ENCODE measurements at places on chromosomes 7 and 10.
A peak's percentile ranks its signal among the peaks of the same experiment; 100 is the strongest.

- DNase-seq = no peak
Observed at GRCh38 chr10:19652750-19653149, 163.5 kb upstream of the PLXDC2 start.

GRCh38 chr10:80529604-80530003 lies 8.1 kb upstream of the SH2D4B start:
- DNase-seq = no peak

DNA sequence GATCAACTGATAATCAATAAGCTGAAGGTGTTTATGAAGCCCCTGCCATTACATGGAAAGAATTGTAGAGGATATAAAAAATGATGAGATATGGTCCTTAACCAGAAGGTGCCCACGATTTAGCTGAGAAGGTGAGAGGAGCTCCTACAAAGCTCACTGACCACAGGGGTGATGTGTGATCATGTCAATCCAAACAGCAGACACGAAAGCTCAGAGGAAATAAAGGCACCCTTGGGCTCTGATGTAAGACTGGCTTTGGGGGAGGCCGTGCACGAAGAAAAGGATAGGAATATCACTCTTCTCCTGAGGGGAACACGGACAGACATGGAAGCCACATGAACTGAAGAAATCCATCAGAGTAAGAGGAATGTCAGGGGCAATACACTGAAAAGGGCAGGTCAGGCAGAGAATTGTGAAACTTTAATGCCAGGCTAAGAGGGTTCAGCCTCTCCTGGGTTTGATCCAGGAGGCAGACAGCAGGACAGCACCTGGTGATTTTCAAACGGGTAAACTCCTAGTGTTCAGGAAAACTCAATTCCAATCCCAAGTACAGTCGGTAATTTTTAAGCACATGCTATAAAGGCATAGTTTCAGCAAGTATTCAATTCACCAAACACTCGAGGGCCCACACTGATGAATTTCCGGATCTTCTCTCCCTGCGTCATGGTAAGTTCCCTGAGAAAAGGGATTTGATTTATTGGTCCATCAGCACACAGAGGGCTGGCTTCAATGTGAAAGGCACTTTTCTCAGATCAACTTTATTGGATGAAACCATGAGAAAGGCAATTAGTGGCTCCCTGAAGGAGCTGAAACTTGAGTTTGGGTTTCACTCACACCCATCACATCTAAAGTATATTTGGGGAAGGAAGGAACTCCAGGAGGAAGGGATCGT lies 163.8 kb downstream of the PRPF18 start:
- no peak for DNase-seq

DNA sequence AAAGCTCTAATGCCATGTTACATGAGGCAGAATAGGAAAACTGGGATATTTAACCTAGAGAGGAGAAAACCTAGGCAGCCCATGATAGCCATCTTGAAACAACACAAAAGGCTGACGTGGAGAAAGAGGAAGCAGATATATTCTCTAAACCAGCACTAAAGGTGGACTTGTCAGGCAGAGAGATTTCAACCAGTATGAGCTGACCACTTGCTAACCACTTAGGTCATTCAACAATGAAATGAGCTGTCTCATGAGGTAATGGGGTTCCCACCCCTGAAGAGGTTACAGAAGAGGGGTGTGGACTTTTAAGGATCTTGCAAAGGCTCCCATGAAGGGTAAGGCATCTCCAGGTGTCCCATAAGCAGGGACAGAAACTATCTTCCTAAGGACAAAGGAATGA lies 26.8 kb upstream of the EGR2 start:
- DNase-seq = peak; percentile 51

- DNase-seq = peak; percentile 4
Observed at GRCh38 chr7:126727930-126728391, 524.8 kb downstream of the GRM8 start.

DNA sequence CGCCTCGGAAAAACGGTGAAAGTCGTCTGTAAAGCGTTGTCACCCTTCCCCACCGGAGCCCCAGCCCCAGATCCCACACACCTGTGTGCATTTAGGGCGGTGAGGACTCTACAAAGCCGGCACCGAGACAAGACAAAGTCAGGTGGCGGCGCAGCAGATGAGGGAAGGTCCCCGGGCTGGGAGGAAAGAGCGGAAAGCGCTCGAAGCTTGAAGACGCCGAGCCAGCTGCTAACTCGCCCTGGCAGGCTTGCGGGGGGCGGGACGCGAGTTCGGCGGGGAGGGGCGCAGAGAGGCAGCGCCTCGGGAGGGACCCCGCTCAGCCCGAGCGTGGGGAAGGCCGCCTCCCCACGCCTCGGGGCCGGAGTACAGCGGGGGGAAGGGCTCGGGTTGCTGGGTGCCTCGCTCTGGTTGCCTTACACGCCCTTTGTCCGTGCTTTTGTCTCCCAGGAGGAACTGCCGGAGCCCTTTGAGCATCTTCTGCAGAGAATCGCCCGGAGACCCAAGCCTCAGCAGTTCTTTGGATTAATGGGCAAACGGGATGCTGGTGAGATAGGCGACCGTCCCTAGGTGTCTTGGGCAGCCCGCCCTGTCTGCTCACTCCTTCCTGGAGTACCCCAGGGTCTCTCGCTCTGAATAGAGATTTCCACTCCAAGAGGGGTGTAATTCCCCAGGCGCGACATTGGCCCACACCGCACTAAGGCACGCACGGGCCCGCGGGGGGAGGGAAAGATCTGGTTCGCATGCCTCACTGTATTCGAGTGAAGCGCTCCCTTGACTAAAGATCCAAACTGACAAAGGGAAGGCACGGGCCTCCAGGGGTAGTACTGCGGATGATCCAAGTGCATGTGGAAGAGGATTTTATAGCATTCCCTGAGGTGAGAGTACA lies 1.6 kb downstream of the TAC1 start:
- no peak for DNase-seq

GRCh38 chr7:69765879-69766278 lies 167.6 kb downstream of the AUTS2 start:
- no peak for DNase-seq

GRCh38 chr7:2804227-2804763 lies 39.8 kb downstream of the GNA12 start:
- DNase-seq = peak; percentile 56

GRCh38 chr7:131625817-131626372 lies 69.5 kb upstream of the PODXL start:
- no peak for DNase-seq

GRCh38 chr10:86440874-86441843 lies 74.6 kb upstream of the GRID1 start:
- DNase-seq = no peak

DNA sequence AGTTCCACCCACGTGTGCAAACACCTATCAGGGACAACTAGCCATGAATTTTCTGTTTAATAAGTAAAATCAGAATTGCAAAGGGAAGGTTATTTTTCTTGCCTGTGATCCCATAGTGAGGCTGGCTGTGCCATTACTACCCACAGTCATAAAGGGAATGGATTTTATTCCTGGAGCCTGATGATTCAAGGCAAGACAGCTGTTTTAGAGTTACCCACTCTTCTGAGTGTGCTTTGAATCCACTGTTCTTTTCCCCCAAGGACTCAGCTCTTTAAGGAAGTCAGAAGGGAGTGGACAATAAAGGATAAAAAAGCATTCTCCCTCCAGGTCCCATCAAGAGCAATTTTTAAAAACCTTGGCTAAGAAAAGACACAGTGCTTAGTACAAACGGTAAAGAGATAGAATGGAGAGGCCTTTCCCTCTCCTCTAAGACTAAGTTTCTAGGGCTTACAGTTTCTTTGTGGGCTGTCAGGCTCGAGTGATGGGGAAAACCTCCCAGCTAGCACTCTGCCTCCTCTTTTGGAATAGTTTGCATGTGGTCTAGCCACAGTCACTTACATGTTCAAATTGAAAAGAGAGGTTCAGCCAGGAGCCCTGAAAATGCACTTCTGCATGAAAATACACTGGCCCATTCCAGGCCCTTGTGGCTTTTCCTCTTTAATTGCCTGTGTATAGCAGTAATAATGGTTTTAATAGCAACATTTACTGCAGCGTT lies 5.1 kb upstream of the LRRC4 start:
- no peak for DNase-seq

DNA sequence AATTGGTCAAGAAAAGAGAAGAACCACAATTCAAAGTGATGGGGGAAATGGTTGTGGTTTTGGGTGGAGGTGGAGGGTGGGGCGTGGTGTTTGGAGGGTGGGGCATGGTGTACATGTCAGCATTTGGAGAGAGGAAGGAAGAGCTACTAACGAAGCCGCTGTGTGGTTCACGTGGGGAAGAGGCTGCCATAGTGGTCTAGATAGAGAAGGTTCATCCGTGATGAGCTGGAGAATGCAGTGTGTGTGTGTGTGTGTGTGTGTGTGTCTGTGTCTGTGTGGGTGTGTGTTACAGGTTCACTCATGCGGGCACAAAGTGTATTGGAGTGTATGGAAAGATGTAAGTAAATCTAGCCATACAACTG lies 6.1 kb upstream of the VCL start:
- DNase-seq = peak; percentile 91

DNA sequence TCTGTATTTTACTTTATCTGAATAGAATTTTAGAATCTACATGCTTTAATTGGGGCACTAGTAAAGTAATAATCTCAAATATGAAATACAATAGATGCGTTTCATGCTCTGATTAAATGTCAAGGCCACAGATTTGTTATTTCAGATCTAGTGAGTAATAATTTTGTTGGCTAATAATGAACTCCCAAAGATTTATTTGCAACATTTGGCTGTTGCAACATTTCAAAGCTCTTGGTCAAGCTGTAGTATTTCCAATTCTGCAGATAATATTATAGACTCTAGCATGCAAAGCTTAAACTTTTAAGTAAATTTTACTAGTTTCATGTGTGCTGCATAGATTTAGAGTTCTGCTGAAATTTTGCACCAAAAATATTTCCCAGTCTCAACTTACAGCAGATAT lies 16.7 kb downstream of the LRRN3 start:
- no peak for DNase-seq

DNA sequence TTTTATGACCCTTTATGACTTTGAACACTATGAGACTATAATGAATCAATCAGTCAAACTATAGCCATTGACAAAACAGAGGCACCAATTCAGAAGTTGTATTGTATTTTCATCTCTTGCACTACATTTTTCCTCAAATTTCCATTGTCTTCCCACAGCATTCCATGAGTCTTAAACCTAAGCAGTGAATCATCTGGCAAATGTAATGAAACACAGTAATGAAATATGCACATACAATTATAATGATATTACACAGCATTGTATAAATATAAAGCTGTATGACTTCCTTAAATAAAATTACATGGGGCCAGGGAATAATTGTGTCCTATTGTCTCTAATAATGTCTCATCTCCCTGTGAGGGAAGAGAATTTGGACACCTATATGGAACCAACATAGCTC lies 45.0 kb downstream of the VWDE start:
- DNase-seq = no peak

DNA sequence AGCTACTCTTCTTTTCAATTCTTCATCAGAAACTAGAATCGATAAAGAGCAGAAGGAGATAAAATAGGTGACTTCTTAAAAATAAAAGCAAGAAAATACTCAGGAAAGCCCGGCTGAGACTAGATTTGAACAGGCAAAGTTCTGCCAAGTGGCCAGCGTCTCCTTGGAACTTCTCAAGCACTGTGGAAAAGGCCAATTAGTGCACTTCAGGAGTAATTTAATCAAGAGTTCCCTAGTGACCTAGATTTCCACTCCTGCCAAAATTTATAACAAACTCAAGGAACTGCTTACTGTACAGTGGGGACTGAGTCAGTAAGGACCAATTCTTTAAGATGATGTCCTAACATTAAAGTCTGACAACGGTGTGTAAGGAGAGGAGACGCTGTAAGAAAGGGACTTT lies 57.3 kb downstream of the CHCHD3 start:
- DNase-seq = no peak

DNA sequence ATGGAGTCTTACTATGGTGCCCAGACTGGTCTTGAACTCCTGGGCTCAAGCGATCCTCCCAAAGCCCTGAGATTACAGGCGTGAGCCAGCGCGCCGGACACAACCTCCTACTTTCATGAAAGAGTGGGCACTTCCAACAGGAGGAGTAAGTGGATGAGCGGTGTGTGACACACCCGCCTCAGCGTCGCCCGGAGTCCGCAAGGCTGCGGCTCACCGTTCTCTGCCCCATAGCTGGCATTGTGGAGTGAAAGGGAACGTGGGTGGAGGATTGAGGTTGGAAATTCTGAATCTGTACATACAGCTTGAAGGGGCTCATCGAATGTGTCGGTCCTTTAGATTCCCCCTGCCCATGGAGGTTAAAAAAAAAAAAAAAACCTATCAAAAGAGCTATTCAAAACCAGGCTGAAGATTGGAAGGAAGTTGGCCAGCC lies 524 bp upstream of the PRXL2A start:
- no peak for DNase-seq

- no peak for DNase-seq
Observed at GRCh38 chr7:107882766-107883165, 8.2 kb upstream of the DLD start.

DNA sequence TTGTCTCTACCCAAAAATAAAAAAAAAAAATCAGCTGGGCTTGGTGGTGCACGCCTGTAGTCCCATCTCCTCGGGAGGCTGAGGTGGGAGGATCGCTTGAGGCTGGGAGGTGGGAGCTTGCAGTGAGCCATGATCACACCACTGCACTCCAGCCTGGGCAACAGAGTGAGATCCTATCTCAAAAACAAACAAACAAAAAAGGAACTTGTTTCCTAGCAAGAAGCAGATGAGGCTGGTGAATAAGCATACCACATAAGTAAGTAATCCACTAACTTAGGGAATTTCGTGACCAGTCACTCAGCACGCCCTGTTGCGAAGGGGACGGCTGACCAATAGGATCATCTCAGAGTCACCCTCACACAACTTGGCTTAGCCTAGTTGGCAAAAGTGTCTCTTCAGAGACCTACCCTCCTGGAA lies 64.6 kb downstream of the CUX1 start:
- no peak for DNase-seq

- peak; percentile 90 for DNase-seq
Observed at GRCh38 chr10:61733358-61733940, 70.7 kb downstream of the CABCOCO1 start.

GRCh38 chr10:121438333-121438732 lies 159.9 kb downstream of the FGFR2 start:
- peak; percentile 57 for DNase-seq

GRCh38 chr10:132893090-132893489 lies 49.3 kb downstream of the CFAP46 start:
- no peak for DNase-seq

DNA sequence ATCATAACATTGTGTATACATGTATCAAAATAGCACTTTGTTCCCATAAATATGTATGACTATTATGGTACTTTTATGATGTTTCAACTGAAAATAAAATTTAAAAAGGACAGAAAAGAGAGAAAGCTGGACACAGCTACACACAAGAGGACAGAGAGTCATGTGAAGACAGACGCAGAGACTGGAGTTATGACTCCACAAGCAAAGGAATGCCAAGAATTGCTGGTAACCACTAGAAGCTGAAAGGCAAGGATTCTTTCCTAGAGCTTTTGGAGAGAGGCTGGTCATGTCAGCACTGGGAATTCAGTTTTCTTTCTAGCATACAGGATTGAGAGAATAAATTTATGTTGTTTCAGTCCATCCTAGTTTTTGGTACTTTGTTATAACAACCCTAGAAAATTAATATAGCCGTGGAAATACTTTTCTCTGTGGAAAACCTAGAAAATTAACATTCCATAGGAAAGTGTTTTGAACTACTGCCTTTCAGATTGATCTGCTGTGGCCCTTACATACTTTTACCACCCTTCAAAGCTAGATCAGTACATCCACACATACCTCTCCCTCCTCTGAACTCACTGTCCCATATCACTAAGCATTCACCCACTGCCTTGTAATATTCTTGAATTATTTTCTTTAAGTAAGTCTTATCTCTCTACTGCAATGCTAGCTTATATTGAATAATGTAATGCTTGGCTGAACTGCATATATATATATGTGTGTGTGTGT lies 575.3 kb downstream of the IPMK start:
- DNase-seq = no peak

- no peak for DNase-seq
Observed at GRCh38 chr10:52314822-52315552, 906 bp downstream of the DKK1 start.

Data from OCI-M1 (cell line).